ENCODE measurements at places on chromosomes 7 and 10.

GRCh38 chr7:104206841-104207240 lies 972 bp downstream of the ORC5 start:
- DNase-seq: no peak

GRCh38 chr7:33044986-33045385 lies 17.6 kb downstream of the NT5C3A start:
- DNase-seq: peak; percentile 48

DNA sequence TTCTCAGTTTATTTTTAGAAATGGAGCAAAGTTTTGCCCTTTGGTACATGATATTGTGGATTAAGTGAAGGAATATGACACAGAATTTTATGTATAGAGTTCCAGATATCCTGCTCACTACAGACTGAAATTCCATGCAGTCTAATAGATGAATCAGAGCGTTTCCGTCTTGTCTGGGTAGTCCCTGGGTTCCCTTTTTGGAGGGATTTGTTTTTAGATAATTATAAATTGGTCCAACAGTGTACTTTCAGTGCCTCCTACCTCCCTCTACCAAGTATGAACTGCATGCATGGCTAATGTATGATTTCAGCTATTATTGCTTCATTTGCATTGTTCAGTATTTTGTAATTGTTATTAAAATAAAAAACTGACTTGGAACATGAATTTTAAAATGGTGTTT lies 74.4 kb downstream of the SEPTIN7 start:
- DNase-seq: peak; percentile 84

GRCh38 chr10:5616836-5617235 lies 49.6 kb downstream of the ASB13 start:
- no peak for DNase-seq

DNA sequence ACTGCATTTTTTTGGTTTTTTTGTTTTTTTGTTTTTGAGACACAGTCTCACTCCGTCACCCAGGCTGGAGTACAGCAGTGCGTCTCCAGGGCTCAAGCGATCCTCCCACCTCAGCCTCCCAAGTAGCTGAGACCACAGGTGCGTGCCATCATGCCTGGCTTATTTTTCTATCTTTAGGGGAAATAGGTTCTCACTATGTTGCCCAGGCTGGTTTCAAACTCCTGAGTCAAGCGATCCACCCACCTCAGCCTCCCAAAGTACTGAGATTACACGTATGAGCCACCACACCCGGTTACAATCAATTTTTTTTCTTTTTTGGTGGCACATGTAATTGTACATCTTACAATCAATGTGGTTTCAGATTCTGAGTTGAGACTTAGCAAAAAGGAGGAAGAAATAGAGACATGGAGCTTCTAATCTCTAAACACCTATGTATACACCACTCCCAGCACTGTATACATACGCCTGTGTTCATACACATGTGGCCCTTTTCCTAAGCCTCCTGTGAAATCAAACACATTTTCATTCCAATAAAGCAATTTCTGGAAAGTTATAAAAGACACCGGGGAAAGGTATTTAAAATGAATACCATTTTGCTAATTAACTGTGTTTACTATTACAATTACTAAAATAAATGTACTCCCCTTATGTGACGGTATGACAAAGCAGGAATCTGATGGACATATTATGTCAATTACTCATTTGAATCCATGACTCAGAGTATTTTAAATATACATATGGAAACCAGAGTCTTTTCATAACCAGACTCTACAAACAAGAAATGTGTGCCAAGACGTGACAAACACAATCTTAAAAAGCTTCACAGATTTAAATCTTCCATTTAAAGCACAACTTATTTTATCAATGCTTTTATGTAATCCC lies 40.9 kb downstream of the SMURF1 start:
- peak; percentile 88 for DNase-seq

- DNase-seq: no peak
Measured at GRCh38 chr7:3974329-3974728, 673.3 kb downstream of the SDK1 start.

DNA sequence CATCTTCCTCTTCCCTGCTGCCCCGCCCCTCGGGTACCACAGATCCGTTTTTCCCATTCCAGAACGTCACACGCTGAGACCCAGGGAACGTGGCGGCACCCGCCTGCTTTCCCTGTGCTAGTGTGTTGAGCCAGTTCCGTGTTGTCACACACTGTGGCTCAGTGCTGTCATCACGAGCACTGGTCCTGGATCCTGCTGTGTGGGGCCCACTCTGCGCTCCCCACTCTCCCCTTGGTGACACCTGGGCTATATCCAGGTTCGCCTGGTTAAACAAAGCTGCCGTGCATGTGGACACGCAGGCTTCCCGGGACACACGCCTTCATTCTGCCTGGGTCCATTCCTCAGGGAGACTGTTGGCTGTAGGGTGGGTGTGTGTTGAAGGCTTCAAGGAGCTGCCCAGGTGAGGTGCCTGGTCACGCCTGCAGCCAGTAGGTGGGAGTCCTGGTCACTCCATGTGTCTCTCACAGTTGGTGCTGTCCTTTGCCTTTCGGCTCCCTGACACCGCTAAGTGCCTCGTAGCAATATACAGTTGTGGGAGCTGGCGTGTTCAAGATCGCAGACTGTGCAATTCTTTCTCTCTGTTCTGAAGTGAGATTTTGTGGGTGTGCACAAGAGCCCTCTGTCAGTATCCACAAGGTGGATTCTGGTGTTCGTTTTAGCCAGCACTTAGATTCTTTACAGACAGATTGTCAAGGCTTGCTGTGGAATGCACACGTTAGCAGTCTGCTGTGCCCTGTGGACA lies 88.6 kb downstream of the INPP5A start:
- no peak for DNase-seq

GRCh38 chr10:103510046-103510685 lies 16.7 kb downstream of the NEURL1 start:
- no peak for DNase-seq

- DNase-seq: no peak
Measured at GRCh38 chr7:69763513-69763912, 165.2 kb downstream of the AUTS2 start.

- DNase-seq: no peak
Measured at GRCh38 chr7:36080843-36081242, 72.2 kb upstream of the EEPD1 start.

DNA sequence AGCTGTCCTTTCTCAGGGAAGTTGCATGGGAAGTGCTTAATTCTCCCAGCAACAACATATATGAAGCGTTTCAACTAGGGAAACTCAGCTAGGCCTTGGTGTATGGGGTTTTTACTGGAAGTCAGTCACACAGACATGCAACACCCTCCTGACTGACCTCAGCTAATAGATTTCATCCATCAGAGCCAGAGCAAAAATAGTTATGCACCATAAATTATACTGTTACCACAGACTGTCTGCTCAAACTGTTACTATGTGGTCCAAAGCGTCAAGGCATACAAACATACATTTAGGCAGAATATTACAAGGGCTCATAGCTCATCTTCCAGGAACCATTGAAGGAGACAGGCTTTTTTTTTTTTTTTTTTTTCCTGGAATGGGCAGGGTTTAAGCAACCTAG lies 417.9 kb downstream of the ANKRD7 start:
- no peak for DNase-seq

GRCh38 chr10:85175635-85176034 lies 847.2 kb downstream of the CCSER2 start:
- no peak for DNase-seq

DNA sequence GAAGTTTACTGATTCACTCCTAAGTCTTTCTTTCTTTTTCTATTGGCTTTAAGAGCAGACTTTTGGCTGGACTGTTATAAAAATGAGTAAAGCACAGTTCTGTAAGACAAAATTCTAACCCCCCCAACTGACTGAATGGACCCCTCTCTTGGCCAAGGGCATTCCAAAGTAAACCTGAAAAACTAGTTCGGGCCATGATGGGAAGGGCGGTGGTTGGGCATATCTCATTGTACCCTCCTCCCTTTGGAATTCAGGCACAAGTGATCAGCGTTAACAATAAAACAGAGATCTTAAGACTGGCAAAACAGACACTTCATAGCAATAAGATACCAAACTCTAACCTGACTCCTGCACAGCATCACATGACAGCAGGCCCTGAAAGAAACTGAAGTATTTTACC lies 6.1 kb upstream of the KIF20B start:
- DNase-seq: no peak

DNA sequence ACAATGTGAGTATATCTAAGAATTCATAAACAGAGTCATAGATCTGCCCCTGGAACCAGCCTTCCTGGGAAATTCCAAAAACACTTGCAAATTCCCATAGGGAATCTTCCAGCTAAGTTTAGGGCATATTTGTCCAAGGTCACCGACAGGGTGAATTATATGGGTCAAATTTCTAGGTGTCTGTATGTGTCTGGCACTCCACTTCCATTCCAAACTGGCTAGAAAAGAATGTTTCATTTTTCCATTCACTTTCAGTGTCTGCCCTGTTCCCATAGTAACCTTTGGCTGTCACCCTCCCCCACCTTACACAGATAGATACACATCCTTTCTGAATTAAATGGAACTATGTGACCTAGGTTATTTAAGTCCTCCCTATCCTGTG lies 230.9 kb downstream of the CREB5 start:
- peak; percentile 76 for DNase-seq

- DNase-seq: peak; percentile 89
Measured at GRCh38 chr10:13717936-13718772, 131.4 kb downstream of the PRPF18 start.

GRCh38 chr7:152759949-152760853 lies 649 bp downstream of the ACTR3B start:
- peak; percentile 24 for DNase-seq

- peak; percentile 67 for DNase-seq
Measured at GRCh38 chr10:13099144-13099665, 758 bp upstream of the OPTN start.

GRCh38 chr10:27908231-27908630 lies 90.6 kb downstream of the ODAD2 start:
- DNase-seq: no peak

- DNase-seq: no peak
Measured at GRCh38 chr7:141113131-141113530, 39.3 kb downstream of the TMEM178B start.

- no peak for DNase-seq
Measured at GRCh38 chr10:69846293-69846921, 44.7 kb downstream of the COL13A1 start.

DNA sequence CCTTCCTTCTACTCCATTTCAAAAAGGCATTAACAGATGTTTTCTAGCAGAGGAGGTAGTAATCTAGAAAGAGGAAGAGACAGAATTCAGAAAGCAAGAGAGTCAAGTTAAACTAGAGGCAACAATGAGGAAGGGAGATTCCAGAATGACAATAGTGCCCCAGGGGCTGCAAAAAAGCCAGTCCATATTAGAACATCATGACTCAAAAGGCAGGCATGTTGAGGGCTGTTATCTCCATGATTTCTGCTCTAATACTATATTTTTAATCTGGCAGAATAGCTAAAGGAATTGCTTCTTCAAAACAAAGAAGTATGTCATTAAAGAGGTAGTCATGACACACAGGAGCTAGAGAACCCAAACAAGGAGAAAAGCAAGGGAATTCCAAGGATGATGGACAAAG lies 599.6 kb downstream of the INHBA start:
- peak; percentile 76 for DNase-seq

GRCh38 chr7:66583490-66584110 lies 45.1 kb upstream of the KCTD7 start:
- DNase-seq: no peak

- DNase-seq: no peak
Measured at GRCh38 chr7:130995252-130996081, 261.5 kb upstream of the KLF14 start.

- DNase-seq: peak; percentile 89
Measured at GRCh38 chr10:80122746-80123145, 9.8 kb upstream of the PLAC9 start.

- no peak for DNase-seq
Measured at GRCh38 chr10:13337128-13337826, 10.8 kb downstream of the SEPHS1 start.

DNA sequence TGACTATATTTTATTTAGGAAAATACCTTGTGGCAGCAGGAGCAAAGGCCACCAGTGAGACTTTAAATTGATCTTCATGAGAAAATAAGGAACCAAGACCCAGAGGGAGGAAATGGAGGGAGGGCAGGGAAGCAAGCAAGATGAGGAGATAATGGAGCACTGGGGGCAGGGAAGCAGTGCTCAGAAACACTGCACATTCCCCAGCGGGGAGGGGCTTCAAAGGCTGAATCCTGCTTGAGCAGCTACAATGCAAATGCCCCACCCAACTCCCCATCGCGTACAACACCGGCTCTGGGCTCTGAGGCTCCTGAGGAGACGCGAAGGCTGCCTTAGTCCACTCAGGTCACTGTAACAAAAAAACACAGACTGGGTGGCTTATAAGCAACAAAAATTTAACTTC lies 503.8 kb downstream of the GRID1 start:
- DNase-seq: no peak

GRCh38 chr7:93799750-93800357 lies 90.7 kb downstream of the TFPI2 start:
- DNase-seq: peak; percentile 11

GRCh38 chr7:151008143-151008510 lies 16.2 kb downstream of the ATG9B start:
- no peak for DNase-seq

- DNase-seq: no peak
Measured at GRCh38 chr7:98472521-98472954, 71.6 kb upstream of the BAIAP2L1 start.

DNA sequence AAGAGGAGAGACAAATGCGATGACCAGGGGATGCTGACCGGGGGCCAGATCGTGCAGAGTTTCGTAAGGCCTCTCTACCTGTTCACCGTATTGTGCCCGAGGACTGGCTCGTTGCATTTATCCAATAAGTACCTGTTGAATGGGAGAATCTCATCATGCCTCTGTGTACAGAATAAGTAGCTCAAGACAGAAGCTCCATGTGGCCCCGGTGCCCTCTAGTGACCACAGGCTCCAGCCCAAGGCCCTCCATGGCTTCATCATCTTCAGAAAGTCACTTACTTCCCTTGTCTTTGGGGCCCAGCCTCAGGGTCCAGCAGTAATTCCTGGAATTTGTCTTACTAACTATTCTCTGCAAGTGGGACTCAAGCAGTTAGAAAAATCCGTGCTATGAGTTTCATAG lies 151.0 kb downstream of the CHN2 start:
- DNase-seq: peak; percentile 34

DNA sequence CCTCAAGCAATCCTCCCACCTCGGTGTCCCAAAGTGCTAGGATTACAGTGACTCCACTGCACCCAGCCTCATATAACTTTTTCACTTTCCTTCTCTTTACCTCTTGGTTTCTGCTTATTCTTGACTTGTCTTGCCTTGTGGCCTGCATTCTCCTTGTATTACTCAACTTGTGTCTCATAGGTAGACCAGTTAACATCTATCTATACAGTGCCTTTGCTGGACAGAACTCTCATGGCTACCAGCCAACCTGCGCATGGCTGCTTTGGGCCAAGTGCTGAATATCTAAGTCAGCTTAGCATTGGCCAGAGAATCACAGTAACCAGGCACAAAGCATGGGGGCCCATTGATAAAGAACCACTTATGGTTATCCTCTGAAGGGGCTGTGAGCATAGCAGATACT lies 42.6 kb upstream of the ZNRF2 start:
- DNase-seq: no peak

DNA sequence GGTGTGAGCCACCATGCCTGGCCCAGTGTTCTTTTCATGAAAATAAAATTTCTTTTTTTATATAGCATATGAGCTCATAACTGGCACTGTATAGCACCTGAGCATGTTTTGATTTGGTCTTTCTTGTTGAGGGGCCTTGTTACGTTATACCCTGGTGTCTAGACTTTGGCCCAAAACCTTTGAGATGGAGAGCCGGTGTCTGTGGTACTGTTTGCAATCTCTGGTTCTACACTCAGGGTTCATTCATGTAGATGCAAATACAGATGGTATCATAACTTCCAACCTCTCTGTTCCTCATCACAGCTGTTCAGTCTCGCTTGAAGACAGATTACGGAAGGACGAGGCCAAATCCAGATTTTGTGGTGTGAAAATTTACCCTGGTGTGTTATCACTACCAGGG lies at the start of gene TAS2R5:
Gene TAS2R5, plus strand, starts transcription at position 301 of the 400 bp plus-strand sequence. CDS start 145 bp downstream, outside the sequence.
- DNase-seq: no peak

Measured in fibroblast of skin of scalp (primary cell).